ENCODE measurements at places on chromosomes 1 and 21. TPM values are rescaled to one million over a fixed set of nuclear protein-coding genes. Genes with fewer than 3 reads are reported as not detected.

- DNase-seq = peak; percentile 79
Measured at GRCh38 chr21:36156815-36157670, at the start of gene DOP1B. Gene DOP1B, plus strand, starts transcription at chr21:36156824. Its CDS starts 7,910 bp downstream, at chr21:36164734.

DNA sequence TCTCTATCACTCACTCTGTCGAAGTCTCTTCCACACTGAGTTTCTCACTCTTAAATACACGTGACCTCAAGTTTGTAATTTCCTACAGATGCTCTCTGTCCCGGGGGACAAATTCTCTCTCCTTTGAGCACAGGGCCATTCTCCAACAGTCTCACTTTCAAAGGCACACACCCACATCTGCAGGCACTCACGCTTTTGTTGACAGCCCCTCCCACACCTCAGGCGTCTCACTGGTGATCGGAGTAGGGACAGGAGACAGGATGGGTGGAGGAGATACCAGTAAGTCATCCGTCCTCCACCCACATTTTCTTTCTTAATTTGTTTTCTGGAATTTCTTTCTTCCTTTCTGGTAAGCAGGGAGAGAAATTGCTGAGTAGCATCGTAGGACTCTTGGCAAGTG lies 40.6 kb upstream of the GREM2 start:
- DNase-seq = no peak

GRCh38 chr1:109357616-109358015 lies 40.1 kb downstream of the SORT1 start:
- no peak for DNase-seq

DNA sequence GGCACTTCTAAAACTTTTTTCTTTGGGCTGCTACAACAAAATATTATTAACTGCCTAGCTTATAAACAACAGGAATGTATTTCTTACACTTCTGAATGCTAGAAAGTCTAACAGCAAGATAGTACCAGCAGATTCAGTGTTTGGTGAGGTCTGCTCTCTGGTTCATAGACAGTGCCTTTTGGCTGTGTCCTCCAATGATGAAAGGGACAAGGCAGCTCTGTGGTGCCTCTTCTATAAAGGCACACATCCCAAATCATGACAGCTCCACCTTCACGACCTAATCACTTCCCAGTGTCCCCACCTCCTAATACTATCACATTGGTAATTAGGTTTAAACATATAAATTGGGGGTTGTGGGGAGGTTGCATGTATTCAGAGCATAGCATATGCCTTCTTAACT lies 9.5 kb downstream of the CFH start:
- no peak for DNase-seq

- DNase-seq = no peak
Measured at GRCh38 chr21:24617819-24618218, 989.5 kb downstream of the MRPL39 start.

DNA sequence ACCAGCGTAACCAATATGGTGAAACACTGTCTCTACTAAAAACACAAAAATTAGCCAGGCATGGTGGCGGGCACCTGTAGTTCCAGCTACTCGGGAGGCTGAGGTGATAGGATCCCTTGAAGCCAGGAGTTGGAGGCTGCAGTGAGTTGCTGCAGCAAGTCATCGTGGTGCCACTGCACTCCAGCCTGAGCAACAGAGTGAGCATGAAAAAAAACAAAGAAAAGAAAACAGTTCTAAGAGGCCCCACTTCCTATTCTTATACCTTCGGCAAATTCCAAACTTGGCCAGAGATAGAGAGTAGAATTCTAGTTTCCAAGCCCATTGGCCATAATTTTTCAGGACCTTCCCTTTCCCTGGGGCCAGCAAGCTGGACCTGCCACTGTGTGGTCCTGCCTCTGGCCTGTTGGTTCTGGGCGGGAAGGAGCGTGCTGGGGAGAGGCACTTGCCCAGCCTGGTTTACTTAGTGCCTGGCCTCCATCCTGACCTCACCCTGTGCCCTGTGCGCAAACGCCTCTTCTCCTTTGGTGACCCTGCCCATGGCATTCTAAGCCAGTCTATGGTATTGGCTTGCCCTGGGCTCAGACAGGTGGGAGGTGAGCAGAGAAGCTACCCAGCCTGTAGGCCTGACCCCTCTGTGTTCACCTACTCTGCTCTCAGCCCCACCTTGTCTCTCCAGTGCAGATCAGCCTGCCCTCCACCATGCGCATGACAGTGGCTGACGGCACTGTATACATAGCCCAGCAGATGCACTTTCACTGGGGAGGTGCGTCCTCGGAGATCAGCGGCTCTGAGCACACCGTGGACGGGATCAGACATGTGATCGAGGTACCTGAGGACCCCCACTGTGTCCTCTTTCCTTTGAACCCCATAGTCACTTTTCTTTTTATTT lies 11.0 kb downstream of the CA6 start:
- no peak for DNase-seq

- DNase-seq = no peak
Measured at GRCh38 chr21:44736291-44737004, 25.1 kb upstream of the TSPEAR start.

- no peak for DNase-seq
Measured at GRCh38 chr1:79974659-79975058, 968.1 kb upstream of the ADGRL4 start.

DNA sequence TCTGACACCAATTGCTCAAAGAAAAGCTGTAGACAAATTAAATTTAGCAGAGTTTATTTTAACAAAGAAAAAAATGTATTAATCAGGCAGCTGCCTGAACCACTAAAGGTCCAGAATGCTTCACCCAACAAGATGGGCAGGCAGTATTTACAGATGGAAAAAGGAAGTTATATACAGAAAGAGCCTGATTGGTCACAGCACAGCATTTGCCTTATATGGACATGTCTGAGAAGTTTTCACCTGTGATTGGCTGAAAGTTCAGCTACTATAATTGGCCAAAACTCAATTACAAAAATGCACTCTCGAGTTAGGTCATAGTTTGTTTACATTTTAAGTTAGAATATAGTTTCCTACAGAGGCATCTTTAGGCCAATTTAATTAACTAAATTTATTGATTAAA lies 15.1 kb upstream of the FMO1 start:
- no peak for DNase-seq

Gene SRGAP2C
- 3.8 TPM for total RNA-seq

Gene SPRR2G
- total RNA-seq = not detected

Data from pancreas (tissue), 10 donors.